ENCODE measurements at places on chromosomes 5 and 9.

DNA sequence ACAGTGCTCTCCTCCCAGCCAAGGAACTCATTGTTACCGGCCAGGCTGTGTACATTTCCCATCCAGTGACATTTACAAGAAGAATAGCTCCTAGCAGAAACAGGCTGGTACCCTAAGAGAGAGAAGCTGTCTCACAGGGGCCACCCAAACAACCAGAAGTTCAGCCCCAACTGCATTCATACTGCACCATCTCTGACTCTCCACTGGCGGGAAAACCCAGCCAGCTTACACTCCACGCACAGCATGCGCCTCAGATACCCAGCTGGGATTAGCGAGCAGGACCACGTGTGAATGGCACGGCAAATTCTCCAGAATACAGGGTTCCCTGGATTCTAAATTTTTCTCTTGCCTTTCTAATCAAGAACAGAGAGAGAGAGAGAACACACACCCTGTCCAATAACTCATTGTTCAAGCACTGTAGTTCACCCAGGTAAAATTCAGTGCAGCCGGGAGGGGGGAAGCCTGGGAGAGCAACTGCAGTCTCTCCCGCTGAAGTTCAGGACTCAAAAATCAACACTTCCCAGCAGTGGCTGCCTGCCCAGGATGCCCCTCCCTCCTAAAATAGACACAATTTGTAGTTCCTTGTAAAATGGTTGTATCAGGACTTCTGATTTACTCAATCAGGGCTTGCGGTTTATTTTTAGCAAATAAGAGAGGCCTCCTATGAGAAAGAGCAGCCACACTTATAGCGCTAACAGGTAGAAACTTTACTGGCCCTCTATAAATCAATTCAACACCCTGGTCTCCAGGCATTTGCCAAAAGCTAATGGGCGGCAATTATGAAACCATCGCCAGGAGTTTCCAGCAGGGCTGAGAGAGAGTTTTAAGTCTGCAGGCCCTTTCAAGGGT lies 2.2 kb downstream of the COL23A1 start:
- DNase-seq: no peak

DNA sequence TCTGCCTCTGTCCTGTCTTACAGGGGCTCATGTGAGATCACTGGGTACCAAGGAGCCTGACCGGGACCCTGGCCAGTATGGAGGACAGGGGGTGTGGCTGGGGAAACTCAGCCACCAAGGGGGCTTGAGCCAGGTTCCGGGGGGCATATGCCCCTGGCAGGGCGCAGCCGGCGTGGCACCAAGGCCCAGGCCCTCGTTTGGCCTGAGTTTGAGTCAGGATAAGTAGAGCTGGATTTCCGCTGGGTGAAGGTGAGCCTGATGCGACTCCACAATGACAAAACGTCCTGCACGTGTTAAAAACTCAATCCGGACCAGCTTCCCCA lies 616 bp upstream of the TSPAN17 start:
- DNase-seq: no peak

DNA sequence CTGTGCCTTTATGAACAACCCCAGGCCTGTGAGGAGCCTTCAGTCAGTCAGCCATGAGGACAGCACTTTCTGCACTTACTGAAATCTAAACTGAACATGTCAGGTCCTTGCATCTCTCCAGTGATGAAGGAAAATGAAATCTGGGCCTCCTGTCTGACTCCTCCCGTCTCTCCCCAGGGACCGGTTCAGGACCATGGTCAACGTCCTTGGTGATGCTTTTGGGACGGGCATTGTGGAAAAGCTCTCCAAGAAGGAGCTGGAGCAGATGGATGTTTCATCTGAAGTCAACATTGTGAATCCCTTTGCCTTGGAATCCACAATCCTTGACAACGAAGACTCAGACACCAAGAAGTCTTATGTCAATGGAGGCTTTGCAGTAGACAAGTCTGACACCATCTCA lies 77.0 kb upstream of the PLPP6 start:
- no peak for DNase-seq

DNA sequence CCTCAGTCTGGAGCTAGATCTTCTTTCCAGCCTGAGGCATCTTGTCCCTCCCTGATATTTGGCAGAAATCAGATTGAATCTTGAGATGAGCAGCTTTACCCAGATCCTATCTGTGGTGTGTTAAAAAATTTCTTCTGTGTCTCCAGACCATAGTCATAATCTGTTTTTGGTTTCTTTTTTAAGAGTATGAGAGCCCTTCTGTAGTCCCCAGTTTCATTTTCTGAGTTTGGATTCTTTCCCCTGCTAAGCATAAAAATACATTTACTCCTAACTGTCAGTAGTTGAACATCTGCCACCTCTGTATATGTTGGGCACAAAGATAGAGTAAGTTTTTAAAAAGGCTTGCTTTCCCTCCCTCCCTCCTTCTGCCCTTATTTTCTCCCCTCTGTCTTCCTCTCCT lies 137.7 kb downstream of the CNTLN start:
- no peak for DNase-seq

GRCh38 chr9:21558079-21558478 lies 76.0 kb upstream of the IFNE start:
- DNase-seq: no peak

DNA sequence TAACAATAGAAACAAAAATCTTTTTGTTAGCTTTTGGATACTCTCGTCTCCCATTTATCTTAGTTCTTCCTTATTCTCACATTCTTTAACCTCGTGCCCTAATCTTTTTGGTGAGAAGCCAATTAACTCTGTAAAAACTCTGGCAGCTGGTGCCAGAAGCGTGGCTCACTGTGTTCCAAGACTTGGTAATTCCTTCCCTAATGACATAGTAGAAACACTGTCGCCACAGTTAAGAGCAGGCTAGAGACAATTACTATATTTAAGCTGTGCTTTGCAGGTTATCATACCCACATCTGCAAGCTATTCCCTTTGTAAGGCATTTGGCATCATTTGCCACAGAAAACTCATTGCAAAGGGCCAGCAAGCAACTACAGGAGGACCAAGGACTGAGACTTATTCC lies 160.9 kb upstream of the PIK3R1 start:
- no peak for DNase-seq

- no peak for DNase-seq
Measured at GRCh38 chr5:685262-686171, 7.6 kb downstream of the TPPP start.

DNA sequence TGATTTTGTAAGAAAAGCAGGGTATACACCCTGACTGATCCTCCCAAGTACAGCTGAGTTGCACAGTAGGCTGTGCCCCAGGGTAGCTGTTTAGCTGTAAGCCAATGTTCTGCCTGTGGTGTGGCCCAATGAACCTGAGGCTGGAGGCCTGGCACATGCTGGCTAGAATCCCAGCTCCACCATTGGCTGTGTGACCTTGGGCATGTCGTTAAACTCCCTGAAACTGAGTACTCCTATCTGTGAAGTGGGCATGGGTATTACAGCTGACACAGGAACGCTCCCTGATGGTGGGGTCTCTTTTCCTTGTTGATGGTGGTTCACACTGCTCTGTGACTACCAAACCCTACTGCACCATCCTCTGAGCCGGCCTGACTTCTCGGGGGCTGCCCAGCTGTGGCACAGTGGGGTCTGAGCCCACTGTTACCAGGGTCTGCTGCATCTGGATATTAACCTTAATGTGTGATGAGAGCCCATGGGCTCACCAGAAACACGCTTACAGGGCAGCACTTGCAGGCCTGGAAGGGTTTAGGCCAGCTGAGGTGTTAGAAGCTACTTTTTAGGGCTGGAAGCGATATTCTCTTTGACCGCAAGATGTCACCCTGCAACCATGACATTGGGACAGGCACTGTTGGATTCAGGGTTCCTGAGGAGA lies 7.0 kb upstream of the GADD45G start:
- DNase-seq: peak; percentile 70

- DNase-seq: no peak
Measured at GRCh38 chr5:97098922-97099321, 43.5 kb downstream of the LIX1 start.

- DNase-seq: no peak
Measured at GRCh38 chr5:58244819-58245475, 214.9 kb downstream of the PLK2 start.

DNA sequence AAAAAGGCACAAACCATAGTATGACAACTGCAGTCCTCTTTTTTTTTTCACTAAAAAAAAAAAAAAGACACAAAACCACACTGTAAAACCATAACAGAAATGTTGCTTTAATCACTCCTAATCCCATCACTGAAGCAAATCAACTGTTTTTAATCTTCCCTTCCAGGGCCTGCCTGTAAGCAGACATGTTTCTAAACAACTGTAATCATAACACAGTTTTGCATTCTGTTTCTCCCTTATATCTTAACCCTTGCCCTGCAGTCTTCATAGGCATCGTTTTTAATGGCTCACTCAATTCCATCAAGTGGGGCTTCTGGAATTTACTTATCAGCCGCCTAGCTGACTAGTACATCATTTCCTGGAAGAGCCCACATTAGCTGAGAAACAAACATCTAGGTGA lies 111.0 kb upstream of the SLC25A48 start:
- no peak for DNase-seq

DNA sequence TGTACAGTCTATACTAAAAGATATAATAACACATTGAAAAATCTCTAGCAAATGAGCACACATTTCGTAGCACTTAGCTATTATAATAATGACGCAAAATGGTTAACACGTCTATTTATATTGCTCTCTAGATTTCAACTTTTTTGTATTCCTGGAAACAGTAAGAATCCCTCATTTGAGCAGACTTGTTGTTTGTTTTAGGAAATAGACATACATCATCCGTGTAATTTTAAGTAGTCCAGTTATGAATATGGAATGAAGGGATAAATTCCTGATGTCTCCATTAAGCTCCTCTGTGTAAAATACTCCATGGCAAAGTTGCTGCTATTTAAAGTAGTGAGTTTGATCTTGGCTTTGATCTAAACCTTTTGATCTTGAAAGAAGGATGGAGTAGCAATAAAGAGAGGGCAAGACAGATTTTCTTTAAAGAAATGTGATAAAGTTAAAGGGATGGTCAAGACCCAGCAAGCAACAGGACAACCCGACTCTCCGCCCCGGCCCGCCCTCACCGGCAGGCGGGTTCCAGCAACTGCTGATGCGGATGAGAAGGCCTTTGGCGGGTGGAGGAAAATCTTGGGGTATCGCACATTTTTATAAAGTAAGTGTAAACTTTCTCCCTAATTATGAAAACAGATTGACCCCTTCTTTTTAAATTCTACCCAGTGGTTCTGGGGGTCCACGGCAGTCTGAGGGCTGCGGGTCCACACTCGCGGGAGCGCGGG lies 277.4 kb downstream of the AOPEP start:
- DNase-seq: no peak

GRCh38 chr9:7844242-7844641 lies 44.7 kb upstream of the DMAC1 start:
- no peak for DNase-seq

- DNase-seq: no peak
Measured at GRCh38 chr9:33250458-33250995, 10.6 kb downstream of the SPINK4 start.

GRCh38 chr5:95920822-95921221 lies 40.8 kb downstream of the ELL2 start:
- no peak for DNase-seq

GRCh38 chr5:103919506-103919905 lies 356.9 kb upstream of the NUDT12 start:
- DNase-seq: no peak

GRCh38 chr9:92960561-92961290 lies 13.4 kb downstream of the FGD3 start:
- no peak for DNase-seq

DNA sequence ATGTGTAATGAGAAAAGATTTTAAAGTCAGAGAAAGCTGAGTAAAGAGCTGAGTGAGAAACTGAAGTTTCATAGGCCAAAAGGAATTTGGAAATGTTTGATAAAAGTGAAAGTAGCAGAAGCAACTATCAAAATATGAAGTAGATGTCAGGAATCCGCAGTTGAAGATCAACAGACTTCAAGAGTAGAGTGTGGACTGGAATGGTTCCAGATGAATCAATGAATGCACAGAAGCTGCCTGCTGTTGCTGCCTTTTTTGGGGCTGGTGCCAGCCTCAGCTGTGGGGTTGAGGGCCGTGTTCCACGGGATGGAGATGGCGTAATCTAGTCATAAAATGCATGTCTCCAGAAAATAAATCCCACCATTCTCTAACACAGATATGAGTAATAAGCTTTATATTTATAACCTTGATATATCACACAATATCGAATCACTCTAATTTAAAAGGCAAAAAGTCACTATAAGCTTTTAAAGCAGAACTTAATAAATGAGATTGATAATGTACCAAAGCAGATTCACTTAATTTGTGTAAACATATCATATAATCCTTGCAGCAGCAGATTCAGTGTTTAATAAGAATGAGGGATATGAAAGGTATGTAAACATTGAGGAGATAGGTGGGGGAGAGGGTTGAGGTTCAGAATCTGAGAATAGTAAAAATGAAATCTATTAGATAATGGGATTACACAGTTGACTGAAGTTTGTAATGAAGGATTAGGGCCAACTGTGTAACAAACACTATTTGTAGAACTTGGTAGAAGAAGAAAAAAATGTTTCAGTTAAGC lies 652.3 kb upstream of the FTMT start:
- peak; percentile 68 for DNase-seq

GRCh38 chr9:94286116-94286515 lies 27.0 kb downstream of the ZNF169 start:
- DNase-seq: no peak

GRCh38 chr5:11898-12297 lies 80.1 kb upstream of the PLEKHG4B start:
- DNase-seq: no peak

DNA sequence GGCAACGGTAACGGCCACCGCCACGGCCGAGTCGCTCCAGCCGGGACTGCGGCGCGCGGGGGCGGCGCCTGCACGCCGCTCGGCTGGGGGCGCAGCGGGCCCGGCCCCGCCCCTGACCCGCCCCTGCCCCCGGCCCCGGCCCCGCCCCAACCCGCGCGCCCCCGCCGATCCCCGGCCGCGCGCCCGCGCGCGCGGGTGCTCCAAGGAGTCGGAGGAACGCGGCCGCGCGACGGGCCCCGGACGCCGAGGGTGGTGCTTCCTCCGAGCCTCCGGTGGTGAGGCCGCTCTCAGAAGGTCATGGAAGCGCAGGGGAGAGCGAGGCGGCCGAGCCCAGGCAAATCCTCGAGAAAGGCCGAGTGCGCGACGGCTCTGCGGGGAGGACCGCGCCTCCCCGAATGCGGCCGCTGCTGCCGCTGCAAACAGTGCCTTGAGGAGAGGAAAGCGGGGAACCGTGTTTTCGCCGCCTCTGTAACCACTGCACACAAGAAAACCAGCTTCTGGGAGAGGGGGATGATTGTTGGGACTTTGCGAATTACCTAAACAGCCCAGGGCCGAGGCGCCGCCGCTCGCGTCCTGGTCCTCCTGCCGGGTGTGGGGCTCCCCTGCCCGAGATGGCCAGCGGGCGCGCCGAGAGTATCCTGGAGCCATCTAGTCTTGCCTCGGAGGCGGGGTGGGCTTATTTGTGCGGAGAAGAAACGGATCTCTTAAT lies at the start of gene LIFR:
TSS of gene LIFR (minus strand) at position 48 of the 709 bp plus-strand sequence. CDS start 25,999 bp downstream, outside the sequence.
- DNase-seq: peak; percentile 21

- DNase-seq: no peak
Measured at GRCh38 chr5:39228596-39228995, 9.2 kb upstream of the FYB1 start.

All from NCI-H1694 (cell line).